ENCODE measurements at places on chromosomes 4 and X.
A peak's percentile ranks its signal among the peaks of the same experiment; 100 is the strongest.

DNA sequence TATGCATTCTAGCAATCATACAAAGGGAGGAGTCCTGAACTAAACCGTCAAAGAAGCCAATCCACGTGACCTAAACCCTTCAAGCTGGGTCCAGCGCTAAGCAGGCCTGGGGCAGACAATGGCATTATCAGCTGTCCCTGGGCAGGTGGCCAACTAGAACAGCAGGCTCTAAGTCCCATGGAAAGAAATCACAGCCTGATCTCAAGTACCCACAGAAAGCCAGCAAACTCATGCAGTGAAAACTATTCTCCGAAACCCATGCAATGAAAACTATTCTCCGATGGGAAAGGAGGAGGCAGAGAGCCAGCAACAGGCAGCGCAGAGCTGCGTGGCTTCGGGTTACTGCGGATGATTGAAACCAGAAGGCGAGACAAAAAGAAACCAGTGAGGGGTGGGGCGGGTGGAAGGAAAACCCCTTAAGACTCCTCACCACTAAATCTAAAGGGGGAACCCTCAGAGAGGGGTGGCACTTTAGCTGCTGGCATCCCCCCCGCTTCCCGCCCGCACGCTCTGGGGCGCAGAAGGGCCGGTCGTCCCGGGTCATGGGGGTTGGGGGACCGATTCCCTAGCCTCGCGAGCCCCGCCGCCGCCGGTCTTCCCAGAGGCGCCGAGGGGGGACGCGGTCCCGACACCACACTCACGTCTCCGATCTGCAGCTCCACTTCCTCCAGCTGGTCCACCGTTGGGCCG is 567 bp downstream of the C4orf46 start:
- peak; percentile 62 for DNase-seq

- no peak for DNase-seq
Measured at GRCh38 chr4:185730849-185731608, 81.0 kb downstream of the SORBS2 start.

- peak; percentile 70 for DNase-seq
Measured at GRCh38 chr4:185504098-185505047, 30.9 kb downstream of the PDLIM3 start.

- DNase-seq: no peak
Measured at GRCh38 chr4:153295131-153295755, 49.2 kb upstream of the MND1 start.

GRCh38 chr4:112560084-112560483 is 44.1 kb upstream of the NEUROG2 start:
- DNase-seq: no peak

- no peak for DNase-seq
Measured at GRCh38 chr4:85717847-85718246, 242.9 kb downstream of the ARHGAP24 start.

DNA sequence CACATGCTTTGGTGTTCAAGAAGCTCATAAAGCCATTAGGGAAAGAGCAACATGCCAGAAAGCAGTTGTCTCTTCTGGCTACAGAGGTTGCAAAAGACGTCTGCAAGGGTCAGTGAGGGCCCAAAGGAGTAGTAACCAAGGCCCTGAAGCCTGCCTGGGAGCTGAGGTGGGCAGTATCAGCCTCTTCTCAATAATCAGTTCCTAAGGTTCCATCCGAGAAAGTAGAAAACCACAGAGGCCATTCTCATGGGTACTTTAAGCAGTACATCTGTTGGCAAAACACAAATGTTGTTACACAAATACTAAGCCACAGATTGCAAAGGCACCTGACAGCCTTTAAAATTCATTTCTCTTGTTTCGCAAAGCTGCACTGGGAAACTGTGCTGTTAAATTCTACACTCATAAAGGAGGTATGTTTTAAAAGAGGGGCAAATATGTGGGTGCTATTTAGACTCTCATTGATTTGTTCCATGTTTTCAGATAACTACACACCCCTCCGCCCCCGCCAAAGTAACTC is 37.7 kb downstream of the MECP2 start:
- no peak for DNase-seq

GRCh38 chrX:621705-622503 is 8.7 kb upstream of the SHOX start:
- no peak for DNase-seq

GRCh38 chrX:148466292-148466691 is 34.1 kb upstream of the AFF2 start:
- no peak for DNase-seq

- DNase-seq: no peak
Measured at GRCh38 chr4:91990726-91991125, 313.0 kb upstream of the GRID2 start.

DNA sequence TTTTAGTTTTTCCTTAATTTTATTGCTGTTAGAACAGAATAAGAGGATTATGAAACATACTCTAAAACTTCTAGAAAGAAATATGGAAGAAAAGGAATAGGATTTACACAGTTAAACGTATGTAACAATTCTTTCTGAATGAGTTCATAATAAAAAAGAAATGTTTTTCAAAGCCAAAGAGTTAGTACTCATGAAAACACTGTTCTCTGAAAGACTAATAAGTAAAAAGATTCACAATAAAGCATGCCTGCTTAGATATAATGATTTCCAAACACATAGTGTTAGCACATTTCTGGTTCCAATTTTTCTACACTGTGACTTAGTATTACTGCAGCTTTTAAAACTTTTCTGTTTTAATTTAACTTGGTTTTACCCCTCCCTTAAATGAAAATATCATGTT is 49.8 kb upstream of the PRSS48 start:
- no peak for DNase-seq

GRCh38 chr4:54187148-54187547 is 41.9 kb upstream of the PDGFRA start:
- no peak for DNase-seq

- no peak for DNase-seq
Measured at GRCh38 chr4:184416913-184417734, 57.2 kb downstream of the IRF2 start.

- DNase-seq: no peak
Measured at GRCh38 chrX:23788521-23788920, 5.5 kb downstream of the SAT1 start.

GRCh38 chr4:52915191-52915590 is 53.1 kb downstream of the RASL11B start:
- no peak for DNase-seq

DNA sequence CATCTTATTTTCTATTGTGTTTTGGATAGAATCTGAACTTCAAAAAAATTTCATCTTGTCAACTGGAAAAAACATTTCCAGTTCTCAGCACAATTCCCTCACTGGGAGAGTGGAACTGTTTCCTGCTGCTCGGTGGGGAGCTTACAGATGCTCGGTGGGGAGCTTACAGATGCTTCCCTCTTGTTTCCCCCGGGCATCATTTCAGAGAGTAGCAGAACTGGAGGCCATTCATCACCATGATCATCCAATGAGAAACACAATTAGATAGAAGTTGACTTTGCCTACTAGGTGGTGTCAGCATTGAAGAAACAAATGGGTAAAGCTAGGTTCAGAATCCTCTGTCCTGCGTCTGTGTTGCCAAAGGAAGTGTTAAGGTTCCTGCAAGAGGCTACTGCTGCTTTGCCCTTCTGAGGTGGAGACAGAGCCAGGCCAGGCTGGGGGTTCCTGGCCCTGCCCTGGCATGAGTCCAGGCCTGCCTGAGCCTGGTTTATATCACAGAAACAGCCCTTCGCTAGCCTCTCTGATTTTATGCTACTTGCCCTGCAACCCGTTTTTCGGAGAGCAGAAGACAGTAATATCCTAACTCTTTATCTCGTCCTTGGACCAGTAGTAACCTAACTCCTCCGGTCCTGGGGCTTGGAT is 70.6 kb downstream of the TAPT1 start:
- DNase-seq: no peak

DNA sequence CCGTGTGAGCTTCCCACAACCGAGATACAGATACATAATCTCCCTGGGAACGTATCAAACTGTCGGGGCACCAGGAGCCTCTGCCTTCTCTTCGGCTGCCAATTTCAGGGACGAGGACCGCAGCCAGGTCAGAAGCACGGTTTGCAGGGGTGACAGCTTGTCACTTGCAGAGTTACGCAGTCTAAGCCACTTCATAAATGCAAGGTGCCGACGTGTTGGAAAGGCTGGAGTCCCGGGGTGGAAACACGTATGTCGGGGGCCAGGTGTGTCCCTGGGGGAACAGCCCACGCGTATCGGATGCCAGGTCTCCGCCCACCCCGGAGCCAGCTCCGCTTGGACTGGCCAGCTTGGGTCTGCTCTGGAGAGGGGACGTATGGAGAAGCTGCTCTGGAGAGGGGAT is 76.3 kb upstream of the SHOX start:
- no peak for DNase-seq

- DNase-seq: no peak
Measured at GRCh38 chr4:76011700-76012387, 4.5 kb upstream of the CXCL9 start.

- DNase-seq: no peak
Measured at GRCh38 chrX:46624090-46624786, 50.7 kb downstream of the CHST7 start.

- DNase-seq: no peak
Measured at GRCh38 chr4:3211866-3212265, 37.1 kb upstream of the MSANTD1 start.

- no peak for DNase-seq
Measured at GRCh38 chr4:83561381-83561780, 25.5 kb downstream of the GPAT3 start.

GRCh38 chr4:116328261-116328860 is 757.0 kb downstream of the TRAM1L1 start:
- no peak for DNase-seq

DNA sequence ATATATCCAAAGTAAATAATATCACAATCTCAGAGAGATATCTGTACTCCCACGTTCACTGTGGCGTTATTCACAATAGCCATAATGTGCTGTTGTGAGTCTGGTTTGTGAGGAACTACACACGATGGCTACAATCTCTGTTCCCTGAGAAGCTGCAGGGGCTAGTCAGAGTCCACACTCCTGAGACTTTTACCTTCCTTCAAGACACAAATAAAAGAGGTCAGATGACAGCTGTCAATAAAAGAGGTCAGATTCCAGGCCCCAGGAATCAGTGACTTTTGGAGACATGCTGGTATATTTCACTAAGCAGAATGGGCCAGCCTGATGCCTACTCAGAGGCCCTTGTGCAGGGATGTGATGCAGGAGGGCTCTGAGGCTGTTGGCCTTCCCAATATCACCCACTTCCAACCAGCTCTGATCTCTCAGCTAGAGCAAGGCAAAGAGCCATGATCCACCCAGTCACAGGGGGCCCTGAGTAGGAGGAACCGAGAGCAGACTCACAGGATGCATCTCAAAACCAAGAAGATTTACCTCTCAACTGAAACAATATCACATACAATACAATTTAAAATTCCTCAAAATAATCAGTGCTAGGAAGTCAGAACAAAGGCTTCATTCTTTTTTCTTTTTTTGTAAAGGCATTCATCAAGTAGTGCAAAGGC is 13.8 kb downstream of the FRYL start:
- no peak for DNase-seq

- no peak for DNase-seq
Measured at GRCh38 chr4:26779674-26780073, 81.0 kb upstream of the STIM2 start.

- DNase-seq: no peak
Measured at GRCh38 chr4:10164877-10165283, 48.3 kb upstream of the WDR1 start.

DNA sequence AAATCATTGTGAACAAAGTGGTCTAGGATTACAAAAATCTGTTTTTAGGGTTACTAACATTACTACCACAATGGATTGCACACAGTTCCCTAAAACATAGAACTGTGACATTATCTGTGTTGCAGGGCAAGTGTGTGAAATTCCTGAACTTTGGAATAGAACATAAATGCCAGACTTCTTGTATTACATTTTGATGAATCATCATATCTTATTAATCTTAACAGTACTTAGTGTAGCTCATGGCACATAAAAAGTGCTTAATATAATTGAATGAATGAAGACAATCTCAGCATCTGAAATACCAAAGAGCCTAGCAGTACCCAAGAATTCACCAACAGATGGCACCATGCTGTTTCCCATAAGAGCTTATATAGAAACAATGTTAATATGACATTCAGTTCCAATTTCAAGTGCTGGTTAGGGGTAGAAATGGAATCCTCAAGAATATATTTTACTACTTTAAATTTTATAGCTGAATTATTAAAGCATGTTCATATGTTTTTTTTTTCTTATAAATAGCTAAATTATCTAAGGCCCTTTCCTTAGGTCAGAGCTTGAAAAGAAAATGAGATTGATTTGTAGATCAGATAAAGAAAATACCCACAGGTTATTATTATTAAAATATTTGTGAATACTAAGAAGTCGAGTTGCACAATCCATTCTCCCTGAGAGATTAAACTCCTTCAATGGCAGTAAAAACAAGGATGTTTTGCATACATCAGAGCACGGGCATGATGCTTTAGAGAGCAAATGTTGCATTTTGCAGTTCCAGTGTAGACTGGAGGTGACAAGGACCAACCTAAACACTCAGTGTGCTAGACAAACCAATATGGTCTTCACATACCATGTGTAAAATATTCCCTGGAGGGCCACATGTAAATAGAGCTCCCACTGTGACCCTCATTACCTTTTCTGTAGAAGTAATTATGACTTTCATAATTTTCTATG is 25.7 kb upstream of the SHISA3 start:
- no peak for DNase-seq

DNA sequence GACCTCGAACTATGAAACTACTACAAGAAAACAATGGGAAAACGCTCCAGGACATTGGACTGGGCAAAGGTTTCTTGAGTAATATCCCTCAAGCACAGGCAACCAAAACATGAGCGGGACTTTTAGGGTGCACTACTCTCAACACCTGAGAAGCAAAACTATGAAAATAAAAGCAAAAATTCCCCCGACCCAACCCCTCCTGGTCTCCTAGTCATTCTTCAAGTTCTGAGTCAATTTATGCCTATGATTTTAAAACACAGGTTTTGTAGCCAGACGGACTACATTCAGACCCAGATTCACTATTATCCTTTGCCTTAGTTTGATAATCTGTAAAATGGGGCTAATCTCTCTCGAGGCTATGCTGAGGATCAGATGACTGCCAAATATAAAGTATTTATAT is 97.0 kb downstream of the SOWAHB start:
- DNase-seq: no peak

DNA sequence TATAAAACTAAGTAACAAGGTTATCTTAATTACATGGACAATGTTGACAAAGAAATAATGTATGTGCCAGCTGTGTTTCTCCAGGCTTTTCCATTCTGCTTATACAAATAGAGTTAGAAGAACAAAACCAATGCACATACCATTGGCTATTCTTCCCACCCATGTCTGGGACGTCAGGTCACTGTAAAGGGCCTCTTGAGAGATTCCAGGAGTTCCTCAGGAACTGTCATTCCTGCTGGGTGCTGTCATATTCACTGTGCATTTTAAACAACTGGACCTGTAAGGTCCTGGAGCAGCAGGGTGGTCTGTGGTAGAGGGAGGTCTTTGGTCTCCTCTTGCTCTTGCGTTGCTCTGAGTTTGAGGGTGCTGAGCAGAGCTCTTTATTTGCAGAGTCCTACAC is 74.6 kb upstream of the AP1S2 start:
- DNase-seq: no peak

- no peak for DNase-seq
Measured at GRCh38 chrX:38052096-38052495, 45.7 kb downstream of the SYTL5 start.
